ENCODE measurements at places on chromosomes 3 and 15.
A peak's percentile ranks its signal among the peaks of the same experiment; 100 is the strongest.

DNA sequence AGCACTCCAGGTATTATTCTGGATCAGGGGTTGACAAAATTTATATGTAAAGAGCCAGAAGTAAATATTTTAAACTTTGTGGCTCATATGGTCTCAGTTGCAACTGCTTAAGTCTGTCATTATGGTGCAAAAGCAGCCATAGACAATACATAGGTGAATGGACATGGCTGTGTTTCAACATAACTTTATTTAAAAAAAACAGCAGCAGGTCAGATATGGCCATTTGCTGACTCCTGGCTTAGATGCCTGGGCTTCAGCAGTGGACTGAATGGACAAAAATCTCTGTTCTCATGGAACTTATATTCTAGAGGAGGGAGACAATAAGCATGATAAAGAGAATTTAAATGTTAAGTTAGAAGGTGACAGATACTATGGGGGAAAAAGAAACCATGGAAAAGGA is 11.7 kb upstream of the FYCO1 start:
- no peak for DNase-seq

GRCh38 chr15:100229181-100230163 is 112.3 kb downstream of the ADAMTS17 start:
- DNase-seq, result no peak

GRCh38 chr3:120797857-120798256 is 55.3 kb downstream of the GTF2E1 start:
- no peak for DNase-seq

DNA sequence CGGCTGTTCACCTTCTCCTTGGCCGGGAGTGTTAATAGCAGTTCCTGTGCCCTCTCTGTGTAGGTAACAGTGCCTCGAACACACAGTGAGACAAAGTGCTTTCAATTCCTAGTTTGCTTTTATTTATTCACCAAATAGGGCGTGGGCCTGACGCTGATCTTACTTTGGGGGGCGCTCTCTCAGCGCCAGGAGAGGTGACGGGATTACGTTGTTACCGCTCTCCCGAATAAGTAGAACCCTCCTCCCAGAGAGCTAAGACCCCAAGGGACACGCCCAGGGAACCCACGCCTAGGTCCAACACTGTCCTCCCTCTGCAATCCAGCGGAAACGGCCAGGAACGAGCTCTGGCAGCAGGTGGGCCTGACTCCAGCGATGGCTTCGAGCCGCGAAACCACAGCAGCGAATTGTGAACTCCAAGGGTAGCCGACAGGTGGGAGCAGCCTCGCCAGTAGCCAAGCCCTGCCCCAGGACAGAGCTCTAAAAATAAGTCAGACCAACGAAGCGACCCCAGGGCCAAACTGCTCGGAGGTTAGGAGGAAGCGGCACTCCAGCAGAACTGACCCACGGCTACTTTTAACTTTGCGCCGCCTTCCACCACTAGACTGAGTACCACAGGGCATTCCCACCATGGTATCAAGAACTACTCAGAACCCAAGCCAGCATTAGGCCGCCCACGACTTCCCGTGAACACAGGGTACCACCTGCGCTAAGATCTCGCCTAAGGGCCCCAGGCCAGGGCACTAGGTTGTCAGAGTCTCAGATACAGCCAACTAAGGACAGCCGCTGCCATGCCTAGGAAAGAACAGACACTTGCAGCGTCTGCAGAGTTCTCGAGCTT is 1.6 kb upstream of the SIN3A start:
- DNase-seq, result peak; percentile 36

GRCh38 chr3:53555068-53555588 is 60.7 kb downstream of the CACNA1D start:
- DNase-seq, result no peak

DNA sequence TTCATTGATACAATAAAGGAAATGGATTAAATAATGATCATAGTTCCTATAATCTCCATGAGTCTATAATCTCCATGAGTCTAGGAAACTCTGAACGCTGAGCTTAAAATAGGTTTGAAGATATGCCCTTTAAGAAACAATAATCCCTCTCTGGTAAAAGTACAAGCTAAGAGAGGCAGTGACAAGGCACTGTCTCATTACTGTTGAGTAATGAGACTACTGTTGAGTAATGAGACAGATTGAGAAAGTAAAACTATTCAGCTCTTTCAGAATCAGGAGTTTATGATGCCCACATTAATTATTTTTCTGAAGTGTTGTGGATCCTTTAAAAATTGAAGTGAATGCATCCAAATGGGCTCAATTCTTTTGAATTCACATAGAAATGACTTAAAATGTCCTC is 235.5 kb upstream of the THRB start:
- DNase-seq, result no peak

GRCh38 chr3:49120096-49120437 is 556 bp downstream of the USP19 start:
- no peak for DNase-seq

DNA sequence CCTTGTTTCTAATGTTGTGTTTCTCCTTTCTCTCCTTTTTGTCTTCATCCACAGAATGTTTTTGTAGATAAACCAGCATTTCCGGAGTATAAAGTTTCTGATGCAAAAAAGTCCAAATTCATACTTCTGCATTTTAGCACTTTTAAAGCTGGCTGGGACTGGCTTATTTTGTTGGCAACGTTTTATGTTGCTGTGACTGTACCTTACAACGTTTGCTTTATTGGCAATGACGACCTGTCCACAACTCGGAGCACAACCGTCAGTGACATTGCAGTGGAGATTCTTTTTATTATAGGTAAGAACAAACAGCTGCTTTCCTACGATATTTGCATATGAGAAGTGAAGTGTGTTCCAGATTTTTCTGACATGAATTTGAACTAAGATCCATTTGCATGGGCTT is 199.4 kb downstream of the KCNH8 start:
- peak; percentile 22 for DNase-seq

- no peak for DNase-seq
Measured at GRCh38 chr3:6825524-6825923, 35.4 kb upstream of the GRM7 start.

GRCh38 chr3:52082951-52083350 is 26.6 kb upstream of the DUSP7 start:
- DNase-seq, result no peak

DNA sequence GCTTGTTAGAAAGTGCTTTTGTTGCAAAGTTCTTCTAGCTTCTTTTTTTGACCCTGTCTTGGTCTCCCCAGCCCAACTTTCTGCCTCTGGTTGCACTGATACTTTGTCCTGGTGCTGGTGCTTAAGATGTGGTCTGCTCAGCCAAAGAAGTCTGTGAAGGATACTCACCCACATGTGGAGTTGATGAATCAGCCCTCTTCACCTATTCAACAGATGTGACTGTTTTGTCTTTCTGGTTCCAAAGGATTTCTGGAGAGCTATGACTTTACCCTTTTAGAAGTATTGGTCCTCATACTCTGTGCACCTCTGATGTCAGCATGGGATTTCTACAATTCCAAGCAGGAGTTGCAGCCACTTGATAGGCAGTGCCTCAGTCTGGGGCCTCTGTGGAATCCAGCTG is 84.1 kb downstream of the PCCB start:
- no peak for DNase-seq

GRCh38 chr3:77195766-77196545 is 156.1 kb downstream of the ROBO2 start:
- DNase-seq, result no peak

DNA sequence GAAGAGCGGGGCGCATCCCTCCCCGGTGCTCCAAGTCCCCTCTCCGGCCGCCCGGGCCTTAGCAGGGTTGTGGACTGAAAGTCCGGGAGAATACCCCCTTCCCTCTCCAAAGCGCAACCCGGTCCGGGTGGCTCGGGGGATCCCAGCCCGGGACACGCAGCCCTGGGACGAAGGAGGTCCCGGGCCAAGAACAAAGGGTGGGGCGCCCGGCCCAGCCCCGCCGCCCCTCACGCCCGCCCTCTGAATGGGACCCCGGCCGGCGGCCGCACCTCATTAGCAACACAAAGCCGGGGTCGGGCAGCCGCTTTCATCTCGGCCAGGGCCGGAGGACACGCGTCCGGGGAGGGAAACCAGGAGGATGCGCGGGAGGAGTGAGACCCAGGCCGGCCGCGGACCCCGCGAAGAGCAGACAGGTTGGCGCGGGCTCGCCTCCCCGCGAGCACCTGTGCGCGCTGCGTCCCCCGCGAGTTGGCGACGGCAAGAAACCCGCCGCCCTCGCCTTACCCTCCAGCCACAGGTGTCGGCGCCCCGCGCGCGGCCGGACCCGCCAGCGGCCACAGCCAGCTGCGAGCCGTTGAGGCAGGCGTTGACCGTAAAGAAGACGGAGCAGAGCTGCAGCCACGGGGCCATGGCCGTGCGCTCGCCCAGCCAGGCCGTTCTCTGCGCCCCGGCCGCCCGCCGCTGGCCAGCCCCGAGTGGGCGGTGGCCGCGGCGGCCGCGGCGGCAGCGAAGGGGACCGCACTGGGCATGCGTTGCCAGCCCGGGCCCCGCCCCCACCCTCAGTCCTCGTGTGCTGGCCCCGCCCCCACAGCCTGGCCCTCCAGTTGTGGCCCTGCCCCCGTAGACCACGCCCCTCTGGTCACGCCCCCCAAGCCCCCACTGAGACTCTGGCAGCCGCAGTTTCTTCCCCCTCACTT is at the start of gene IL17RD:
Gene IL17RD, minus strand, starts transcription at position 697 of the 917 bp plus-strand sequence. Its CDS starts 67 bp downstream, at position 630.
- DNase-seq, result peak; percentile 60

- no peak for DNase-seq
Measured at GRCh38 chr3:124079912-124080276, 88.0 kb upstream of the ROPN1 start.

- no peak for DNase-seq
Measured at GRCh38 chr15:66620744-66621344, 55.0 kb upstream of the LCTL start.

DNA sequence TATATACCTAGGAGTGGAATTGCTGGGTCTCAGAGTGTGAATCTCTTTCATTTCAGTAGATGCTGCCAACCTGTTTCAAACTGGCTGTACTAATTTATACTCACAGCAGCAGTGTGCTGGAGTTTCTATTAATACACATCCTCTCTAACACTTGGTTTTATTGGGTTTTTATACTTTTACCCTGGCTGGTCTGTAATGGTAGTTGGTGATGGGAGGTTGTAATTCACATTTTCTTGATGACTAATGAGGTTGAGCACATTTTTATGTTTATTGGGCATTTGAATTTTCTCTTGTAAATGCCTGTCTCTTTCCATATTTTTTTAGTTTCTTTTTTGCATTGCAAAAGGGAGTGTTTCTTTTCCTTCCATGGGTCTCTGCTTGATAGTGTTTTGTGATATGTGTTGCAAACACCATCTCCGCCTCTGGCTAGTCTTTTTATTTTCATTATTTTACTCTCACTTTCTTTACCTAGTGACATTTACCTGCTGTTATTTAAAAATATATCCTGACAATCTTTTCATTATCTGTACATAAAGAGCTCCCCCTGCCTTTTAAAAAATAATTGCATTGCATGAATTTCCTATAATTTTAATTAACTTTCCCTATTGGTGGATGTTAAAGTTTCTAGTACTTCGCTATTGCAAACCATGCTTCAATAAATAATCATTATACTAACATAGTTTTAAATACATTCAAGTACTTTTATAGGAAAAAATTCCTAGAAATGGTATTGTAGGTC is 49.0 kb upstream of the GCNT3 start:
- no peak for DNase-seq

DNA sequence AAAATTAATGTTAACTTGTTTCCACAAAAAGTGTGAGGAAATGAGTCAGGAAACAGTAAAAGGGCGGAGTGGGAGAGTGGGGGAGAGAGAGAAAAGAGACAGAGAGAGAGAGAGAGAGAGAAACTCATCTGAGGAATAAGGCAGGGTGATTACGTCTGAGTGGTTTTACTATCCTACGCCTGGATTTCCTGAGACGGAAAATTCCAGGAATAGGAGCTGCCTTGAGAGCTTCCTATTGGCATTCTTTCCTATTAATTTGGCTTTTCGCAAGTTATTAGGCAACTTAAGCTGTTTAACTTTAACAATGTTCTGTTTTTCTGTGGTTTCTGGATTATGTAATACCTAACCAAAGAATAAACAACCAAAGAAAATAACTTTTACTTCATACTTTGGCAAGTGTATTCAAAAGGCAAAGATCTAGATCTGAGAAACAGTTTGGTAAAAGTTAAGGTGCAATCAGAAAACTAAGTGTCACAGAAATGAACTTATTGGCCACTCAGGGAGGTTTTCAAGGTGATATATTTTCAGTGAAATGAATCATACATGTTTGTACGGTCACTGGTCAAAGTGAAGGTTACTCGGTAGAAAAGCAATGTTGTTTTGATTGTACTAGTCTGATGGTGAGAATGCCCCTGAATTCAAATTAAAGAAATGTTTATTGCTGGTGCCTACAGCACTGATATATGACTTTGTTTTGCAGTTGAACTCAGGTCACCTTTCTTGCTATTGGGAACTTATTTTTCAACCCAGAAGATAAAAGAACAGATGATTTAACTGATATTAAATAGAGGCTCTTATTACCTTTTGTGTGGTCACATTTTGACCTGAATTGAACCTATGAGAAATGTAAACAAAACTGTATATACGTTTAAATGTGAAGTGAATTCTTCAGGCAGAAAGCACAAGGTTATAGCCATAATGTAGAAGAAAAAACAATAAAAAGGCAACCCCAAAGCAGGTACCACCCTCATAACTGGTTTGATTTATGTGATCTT is 39.9 kb upstream of the TNFSF10 start:
- DNase-seq, result no peak

DNA sequence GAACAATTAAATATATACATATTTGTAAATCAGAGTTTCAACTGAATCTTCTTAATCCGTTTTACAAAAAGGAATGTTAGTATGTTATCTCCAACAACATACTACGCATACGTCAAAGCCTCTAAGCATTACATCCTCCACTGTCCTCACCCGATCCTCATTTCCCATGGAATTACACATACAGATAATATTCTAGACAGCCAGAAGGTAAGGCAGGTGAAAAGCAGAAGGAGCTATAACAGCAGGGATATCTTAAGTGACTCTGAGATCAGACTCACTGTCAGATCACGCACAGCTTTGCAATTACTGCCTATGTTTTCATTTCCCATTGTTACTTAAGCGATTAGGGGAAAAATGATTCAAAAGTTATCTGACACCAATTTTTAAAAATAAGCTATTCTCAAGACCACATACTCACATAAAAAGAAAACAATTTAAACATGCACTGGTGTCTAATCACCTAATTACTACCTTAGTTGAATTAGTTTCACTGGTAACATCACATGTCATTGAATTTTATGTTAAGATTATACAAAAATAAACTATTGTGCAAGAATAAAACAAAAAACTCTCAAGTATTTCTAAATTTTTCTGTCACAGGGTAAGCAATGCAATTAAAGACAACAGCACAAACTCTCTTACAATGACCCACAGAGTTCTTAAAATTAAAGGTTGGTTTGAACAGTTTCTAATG is 92.8 kb downstream of the TBL1XR1 start:
- DNase-seq, result no peak

GRCh38 chr3:147421184-147421912 is 12.2 kb downstream of the ZIC1 start:
- DNase-seq, result no peak

DNA sequence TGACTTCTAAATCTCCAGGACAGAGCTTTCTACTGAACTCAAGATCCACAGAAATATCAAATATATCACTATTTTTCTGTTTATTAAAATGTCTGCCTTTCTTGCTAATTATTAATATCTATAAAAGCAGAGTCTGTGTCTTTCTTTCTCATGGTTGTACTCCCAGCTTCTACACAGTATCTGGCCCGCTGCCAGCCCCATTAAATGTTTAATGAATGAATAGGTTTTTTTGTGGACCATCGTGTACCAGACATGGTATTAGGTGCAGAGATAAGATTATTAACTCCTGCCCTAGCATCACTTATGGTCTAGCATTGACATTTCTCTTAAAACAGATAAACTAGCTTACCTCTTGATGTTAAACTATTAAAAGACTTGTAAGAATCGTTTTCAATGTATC is 111.4 kb upstream of the RBMS3 start:
- DNase-seq, result no peak
